ENCODE measurements at places on chromosomes 1 and 21. TPM values are rescaled to one million over a fixed set of nuclear protein-coding genes. Genes with fewer than 3 reads are reported as not detected.

- DNase-seq, result no peak
Measured at GRCh38 chr1:231817801-231818200, 191.2 kb downstream of the DISC1 start.

ZNF695 gene
- total RNA-seq, result 0.17 TPM

- peak; percentile 40 for DNase-seq
Measured at GRCh38 chr21:43866659-43867331, 1.8 kb downstream of the AGPAT3 start.

S100A1 gene
- total RNA-seq, result not detected

- no peak for DNase-seq
Measured at GRCh38 chr1:214321705-214322453, 40.9 kb downstream of the SMYD2 start.

TRIM45 gene
- total RNA-seq, result 0.33 TPM

- DNase-seq, result no peak
Measured at GRCh38 chr21:45260191-45260825, 27.4 kb downstream of the POFUT2 start.

OR10Z1 gene
- total RNA-seq, result not detected

- no peak for DNase-seq
Measured at GRCh38 chr1:204760757-204761156, 75.2 kb upstream of the LRRN2 start.

GRCh38 chr1:53553734-53554509 lies 94.7 kb downstream of the DMRTB1 start:
- no peak for DNase-seq

All from activated CD4-positive, alpha-beta T cell treated with anti-CD3 and anti-CD28 coated beads, Interleukin-2, amount 10 ng/mL, durations not matched to agents 7 days and 5 days (primary cell).